ENCODE measurements at places on chromosomes 3 and 15.

- DNase-seq: no peak
These were observed 1075.3 kb upstream of the ALCAM start for GRCh38 chr3:104291437-104291851.

GRCh38 chr15:98958918-98959639 is 48.5 kb downstream of the PGPEP1L start:
- DNase-seq: no peak

DNA sequence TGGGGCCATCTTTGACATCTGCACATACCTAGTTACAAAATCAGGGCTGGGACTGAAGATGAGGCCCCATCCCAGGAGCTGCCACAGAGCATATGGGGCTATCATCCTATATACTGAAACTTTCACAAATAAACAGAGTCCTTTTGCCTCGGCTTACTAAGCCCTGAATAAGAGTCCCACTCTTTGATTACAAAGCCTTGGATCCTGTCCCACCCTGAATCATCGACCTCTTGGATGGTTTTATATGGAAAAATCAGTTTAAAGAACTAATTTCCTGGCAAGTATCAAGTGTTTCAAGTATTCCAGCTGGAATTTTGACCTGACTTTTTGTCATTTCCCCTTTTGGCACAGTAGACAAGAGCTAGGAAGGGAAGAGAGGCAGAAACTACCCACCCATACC is 331.3 kb upstream of the FRG2C start:
- DNase-seq: no peak

DNA sequence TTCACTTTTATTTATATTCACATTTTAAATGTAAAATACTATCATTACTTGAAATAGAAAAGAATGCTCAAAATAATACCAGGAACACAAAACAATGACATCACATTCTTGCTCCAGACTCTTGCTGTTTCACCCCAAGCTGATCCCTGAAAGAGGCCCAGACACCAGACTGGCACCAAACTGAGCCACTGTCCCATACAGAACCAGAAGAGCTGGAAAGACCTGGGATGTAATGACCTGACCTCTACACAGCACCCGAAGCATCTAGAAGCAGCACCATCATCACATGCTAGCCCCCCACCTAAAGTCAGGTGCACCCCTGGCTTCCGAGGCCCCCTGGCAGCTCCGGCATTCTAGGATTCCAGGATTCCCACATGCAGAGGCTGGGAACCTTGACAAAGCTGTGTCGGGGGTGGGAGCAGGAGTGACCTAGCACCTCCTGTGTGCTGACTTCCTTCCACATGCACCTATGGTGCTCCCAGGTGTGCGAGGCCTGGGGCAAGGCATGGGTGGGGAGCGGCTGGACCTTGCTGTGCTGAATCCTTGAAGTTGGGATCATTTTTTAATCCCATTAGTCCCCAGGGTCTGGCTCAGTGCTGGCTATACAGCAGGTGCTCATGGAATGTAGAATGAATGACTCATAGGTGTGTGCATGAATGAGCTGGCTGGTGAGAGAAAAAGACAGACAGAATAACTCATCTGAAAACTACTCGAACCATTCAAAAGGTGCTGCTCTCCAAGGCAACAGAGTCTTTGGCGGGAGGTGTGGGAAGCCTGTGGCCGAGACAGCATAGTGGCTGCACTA is 144.7 kb upstream of the IQSEC1 start:
- no peak for DNase-seq

GRCh38 chr3:134955874-134956273 is 160.8 kb downstream of the EPHB1 start:
- DNase-seq: no peak

GRCh38 chr3:21729888-21730459 is 21.0 kb downstream of the ZNF385D start:
- DNase-seq: no peak

DNA sequence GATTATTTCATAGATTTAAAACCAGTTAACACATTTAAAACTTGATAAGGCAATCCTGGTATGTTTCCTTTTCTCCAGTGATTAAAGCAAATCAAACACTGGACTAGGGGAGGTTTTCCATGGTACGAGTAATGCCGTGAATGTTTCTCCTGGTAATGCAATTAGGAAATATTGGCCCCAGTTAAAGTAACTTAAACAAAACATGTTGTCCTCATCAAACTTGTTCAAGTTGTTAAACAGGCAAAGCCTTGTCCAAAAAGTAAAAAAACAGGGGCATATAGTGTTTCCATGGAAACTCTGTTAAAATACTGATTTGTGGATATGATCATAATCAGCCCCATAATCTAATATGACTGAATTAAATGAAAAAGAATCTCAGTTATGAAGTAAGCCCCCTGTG is 13.1 kb upstream of the LRTM1 start:
- no peak for DNase-seq

DNA sequence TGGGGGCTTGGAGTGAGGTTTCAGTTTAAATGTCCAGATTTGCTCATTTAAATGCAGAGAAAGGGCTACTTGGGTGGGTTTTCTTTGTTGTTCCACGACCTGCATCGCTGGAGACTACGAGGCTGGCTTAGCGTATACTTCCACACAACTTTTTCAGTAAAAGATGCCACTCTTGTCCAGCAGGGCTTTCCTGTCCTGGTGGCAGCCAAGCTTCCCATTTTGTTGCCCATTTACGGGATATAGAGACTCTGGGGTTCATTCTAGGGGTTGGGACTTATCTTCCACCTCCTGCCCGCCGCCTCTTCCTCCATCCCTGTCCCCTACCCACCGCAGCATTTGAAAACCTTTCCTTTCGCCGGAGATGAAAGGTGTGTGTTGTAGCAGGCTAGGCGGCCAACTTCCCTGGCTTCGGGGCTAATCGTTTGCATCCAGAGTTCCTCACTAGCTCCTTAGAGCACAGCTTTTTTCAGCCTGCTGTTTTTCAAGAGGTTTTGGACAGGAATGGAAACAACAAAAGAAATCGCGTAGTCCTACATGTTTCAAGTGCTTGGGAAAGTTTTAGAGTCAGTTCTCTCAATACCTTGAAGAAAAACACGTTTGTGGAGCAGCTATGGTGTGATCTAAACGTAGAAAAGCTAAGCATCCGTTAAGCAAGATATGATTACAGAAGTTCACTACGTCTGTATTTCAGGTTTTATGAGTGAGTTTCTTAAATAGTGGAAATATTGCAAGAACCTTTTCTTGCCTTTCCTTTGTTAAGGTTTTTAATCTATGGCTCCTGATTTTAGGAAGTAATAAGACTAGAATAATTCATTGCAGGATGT is 843 bp downstream of the CHRNA5 start:
- no peak for DNase-seq

DNA sequence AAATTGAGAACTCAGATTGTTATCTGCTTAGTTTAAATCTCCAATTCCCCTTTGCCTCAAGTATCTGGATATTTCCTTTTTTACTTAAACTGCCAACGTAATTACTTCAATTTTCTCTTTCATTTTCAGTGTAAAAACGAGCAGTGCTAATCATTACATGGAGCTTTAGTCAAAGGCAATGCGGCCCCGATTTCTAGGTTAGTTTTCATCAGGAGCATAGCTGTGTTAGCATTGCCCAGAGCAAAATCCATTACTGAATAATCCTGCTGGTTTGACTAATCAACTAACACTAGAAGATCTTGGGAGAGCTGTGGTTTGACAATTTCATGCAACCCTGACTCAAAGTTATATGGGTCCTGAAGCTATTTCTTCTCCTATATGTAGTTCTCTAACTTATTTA is 46.2 kb downstream of the ZPLD1 start:
- no peak for DNase-seq

DNA sequence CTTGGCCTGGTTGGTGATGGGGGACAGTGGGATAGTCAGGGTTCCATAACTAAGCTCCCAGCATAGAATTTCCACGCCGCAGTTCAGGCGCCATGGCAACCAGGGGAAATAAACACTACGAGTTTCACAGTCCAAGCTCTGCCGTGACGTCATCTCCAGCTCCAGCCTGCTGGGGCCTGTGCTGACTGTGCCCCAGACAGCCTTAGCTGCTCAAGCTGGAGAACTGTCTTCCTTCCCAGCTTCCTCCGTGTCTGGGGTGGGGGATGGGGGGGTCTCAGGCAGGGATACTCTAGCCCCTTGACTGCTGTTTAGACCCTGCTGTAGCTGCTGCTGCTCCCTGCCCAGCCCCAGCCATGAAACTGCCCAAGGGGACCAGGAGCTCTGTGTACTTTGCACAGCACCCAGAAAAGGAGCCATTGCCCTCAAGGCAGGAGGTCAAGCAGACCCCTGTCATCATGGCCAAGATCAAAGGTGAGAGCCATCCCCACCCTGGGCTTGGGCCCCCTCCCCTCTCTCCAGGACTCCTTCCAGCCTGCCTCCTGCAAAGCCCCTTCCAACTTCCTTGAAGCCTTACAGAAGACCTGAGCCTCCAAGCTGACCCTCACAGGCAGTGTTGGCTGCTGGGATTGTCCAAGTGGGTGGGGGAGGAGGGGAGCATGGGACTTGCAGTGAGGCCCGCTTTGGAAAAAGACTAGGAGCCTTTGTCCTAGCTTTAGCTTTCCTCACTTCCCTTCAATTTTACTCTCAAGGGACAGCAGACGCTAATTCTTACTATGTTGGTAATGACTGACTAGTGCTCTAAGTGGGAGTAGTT is 11.4 kb upstream of the CSPG4 start:
- DNase-seq: peak; percentile 19

- DNase-seq: no peak
These were observed 433.1 kb upstream of the RBMS3 start for GRCh38 chr3:28847736-28848135.

GRCh38 chr3:3802046-3802445 is 2.8 kb downstream of the LRRN1 start:
- no peak for DNase-seq

GRCh38 chr15:41554915-41555314 is 4.1 kb upstream of the TYRO3 start:
- no peak for DNase-seq

DNA sequence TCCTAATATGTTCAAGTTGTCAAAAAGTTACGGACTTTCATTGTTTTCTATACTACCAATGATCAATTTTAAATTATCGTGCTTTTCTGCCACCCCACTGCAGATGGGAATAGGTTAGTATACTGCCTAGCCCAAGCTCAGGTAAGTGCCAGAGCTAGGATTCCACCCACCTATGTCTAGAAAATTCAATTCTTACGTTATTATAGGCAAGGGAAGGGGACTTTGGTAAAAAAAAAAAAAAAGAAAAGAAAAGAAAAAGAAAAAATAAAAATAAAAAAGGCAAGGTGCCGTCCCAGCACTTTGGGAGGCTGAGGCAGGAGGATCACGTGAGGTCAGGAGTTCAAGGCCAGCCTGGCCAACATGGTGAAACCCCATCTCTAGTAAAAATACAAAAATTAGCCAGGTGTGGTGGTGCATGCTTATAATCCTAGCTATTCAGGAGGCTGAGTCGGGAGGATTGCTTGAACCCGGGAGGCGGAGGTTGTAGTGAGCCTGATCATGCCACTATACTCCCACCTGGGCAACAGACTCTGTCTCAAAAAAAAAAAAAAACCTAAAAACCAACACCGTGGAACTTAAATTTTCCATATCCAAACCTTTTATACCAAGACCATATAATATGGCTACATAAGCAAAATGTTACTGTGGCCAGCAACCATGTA is 1.3 kb downstream of the RPL22L1 start:
- DNase-seq: no peak

Data from stimulated activated CD8-positive, alpha-beta memory T cell treated with anti-CD3 and anti-CD28 coated beads, Interleukin-12 subunit alpha, Interleukin-12 subunit beta, amount 100 ng/mL, for 1 hour (primary cell).